GM13977 (cell line): ENCODE measurements at places on chromosomes 16 and 17.

DNA sequence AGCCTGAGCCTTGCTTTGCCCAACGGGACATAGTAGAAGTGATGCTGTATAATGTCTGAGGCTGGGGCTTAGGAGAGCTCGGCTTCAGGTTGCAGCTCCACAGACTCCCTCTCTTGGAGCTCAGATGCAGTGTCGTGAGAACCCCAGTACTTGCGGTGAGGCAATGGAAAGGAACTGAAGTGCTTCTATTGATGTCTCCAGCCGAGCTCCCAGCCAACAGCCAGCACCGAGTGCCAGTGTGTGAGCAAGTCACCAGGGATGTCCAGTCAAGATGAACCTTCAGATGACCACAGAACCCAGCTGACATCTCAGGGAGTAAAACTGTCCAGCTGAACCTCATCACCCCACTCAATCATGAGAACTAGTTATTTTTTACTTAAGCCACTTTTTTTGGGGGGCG lies 268.1 kb downstream of the IRF8 start:
- DNase-seq, result no peak

GRCh38 chr17:61352408-61352770 lies 47.3 kb upstream of the TBX2 start:
- DNase-seq, result no peak

DNA sequence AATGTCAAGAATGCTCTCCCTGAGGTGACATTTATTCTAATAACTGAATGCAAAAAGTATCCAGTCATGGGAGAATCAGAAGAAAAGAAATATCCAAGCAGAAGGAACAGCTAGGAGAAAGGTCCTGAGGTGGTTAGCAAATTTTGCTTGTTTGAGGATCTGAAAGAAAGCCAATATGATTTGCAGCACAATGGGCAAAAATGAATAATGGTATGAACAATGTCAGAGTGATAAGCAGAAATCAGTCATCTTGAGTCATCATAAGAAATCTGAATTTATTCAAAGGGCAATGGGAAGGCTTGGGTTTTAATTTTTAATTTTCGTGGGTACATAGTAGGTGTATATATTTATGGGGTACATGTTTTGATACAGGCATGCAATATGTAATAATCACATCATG lies 68.5 kb downstream of the BRIP1 start:
- no peak for DNase-seq

GRCh38 chr17:74332017-74332650 lies 6.1 kb downstream of the KIF19 start:
- no peak for DNase-seq

DNA sequence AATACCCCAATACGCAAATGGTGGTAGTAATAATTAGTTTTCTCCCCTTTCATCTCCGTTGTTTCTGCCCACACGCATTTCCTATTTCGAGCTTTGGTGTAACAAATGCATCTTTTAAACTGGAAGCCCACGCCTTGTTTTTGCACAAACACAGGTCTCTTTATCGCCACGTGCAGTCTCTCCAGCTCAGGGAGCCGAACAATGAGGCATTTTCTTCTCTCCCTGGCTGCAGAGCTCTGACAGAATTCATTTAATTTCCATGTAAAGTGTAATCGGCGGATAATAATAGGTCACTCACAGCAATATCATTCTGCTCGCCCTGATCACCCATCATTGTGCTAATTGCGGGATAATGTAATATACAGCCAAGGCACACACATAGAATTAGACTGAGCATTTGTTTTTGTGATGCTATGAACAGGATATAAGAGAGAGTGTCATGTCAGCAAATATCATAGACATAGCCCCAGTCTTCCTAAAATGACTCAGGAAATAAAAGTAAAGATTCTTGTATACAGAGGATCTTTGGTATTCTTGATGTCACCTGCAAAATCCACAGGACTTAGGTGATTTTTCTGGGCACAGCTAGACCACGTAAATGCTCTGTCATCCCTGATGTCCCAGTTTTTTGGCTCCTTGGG lies 452.6 kb upstream of the CDH11 start:
- DNase-seq, result no peak

DNA sequence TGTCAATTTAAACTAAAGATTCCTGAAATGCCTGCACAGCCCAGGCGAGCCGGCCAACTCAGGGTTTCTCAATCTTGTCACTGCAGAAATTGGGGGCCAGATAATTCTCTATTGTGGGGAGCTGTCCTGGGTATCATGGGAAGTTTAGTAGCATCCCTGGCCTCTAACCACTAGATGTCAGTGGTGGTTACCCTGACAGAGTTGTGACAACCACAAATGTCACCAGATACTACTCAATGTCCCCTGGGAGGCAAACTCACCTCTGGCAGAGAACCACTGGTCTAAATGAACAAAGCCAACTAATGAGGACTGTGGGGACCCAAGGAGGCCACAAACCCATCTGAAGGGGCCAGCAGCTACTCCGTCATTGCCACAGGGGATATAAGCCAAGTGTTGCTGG lies 90.9 kb downstream of the MYH11 start:
- peak; percentile 80 for DNase-seq

DNA sequence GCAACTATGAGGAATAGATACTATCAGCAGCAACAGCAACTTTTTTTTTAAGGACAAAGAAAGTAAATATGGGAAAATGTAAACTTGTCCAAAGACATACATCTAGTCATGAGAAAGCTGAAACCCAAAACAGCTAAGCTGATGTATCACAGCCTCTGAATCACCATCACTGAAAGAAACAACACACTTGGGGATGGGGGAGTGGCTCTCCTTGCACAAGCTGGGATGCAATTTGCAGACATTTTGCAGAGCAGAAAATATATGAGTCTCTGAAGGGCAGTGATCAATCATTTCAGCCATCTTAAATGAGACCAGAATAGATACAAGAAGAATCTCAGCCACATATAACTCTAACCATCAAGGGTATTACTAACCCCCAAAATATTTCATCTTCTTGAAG lies 79.1 kb downstream of the GRIN2A start:
- DNase-seq, result no peak

DNA sequence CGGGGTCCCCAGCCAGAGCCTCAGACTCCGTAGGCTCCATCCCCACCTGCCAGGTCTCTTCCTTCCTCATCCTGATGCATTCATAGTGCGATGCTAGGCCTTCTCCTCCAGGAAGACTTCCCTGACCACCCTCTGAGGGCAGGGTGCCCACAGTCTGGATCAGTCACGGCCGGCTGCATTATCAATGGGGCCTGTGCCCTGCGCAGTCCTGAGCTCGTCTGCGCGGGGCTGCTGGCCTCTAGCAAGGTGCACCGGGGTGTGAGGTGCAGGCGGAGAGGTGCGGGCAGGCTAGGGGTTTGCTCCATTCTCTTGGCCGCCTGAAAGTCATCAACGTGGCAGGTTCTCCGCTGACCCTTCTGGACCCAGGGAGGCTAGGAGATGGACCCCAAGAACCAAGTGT lies 56.9 kb upstream of the ACSF3 start:
- no peak for DNase-seq

GRCh38 chr17:63001689-63002394 lies 35.8 kb downstream of the TANC2 start:
- no peak for DNase-seq

DNA sequence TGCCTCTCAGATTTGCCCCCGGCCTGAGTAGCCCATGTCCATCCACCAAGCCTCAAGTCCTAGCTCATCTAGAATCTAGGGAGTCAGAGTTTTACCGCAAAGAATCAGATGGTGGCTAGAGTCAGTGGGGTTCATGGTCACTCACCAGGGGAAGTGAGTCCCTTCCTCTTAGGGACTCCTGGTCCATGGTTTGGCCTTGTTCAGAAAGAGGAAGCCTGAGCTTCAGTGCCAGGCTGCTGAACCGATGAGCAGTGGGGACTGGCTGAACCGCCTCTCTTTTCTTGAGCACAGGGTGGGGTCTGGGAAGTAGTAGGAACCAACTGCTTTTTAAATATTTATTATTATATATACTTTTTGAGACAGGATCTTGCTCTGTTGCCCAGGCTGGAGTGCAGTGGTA lies 160.3 kb downstream of the NTN1 start:
- no peak for DNase-seq

- no peak for DNase-seq
These were observed 8.4 kb upstream of the GHDC start for GRCh38 chr17:42202696-42203095.

- DNase-seq, result peak; percentile 98
These were observed 27.8 kb upstream of the ST6GALNAC1 start for GRCh38 chr17:76671123-76671911.

- DNase-seq, result no peak
These were observed 140.3 kb upstream of the TBX2 start for GRCh38 chr17:61259360-61259759.

DNA sequence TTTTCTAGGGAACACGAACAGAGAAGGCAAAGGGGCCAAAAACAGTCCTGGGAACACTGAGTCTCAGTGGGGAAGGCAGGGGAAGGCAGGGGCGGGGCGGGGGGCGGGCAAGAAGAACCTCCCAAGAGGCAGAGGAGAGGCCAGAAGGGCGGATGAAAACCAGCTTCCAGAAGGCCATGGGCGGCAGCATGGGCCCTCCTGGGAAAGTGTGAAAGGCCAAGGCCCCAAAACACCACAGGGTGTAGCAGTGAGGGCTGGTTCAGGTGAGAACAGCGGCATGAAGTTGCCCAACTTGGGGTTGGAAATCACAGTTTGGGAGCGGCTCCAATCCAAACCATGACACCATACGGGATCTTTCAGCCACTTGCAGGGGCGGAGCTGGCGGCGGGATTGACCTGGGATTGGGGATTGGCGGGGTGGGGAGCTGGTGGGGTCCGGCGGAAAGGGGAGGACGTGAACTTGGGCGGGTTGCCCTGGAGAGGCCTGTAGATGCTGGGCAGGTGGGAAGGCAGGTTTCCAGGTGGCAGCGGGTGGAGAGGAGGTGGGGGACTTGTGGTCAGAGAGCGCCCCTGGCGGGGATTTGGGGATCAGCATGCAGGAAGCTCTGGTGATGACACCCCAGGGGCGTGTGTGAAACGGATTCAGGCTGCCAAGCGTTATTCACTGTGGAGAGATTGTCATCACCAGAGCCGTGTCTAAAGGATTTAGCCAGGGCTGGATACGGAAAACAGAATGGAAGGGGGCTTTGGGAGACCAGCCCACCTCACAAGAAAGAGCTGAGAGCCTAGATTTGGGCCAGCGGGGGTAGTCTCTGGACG lies 80.9 kb downstream of the ARHGAP23 start:
- peak; percentile 92 for DNase-seq

GRCh38 chr16:29821643-29822115 lies 1.4 kb downstream of the MVP start:
- DNase-seq, result no peak

DNA sequence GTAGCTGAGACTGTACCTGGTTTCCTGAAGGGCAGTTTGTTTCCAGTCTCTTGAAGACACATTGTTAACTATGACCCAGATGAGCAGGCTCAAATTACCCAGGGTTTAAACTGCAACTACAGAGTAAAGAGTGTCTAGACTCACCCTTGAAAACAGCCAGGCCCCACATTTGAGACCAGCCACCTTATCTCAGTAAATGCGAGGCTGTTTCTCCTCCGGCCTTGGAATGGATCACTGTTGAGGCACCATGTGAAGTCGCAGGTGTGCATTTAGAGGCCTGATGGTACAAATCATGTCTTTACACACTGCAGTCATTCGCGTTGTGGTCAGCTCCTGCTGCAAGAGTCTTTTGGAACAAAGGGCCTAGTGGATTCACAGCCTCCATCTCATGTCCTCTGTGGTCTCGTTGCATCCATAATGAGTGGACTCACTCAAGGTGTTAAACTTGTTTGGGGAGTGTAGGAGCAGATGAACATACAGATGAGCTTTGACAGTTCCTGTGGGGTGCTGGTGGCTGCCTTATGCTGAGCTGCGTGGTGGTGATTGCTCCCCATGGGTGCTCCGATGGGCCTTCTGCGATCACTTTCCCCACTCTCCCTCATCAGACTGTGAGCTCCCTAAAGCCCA lies 18.5 kb upstream of the N4BP1 start:
- DNase-seq, result no peak
